ENCODE measurements at places on chromosomes 7 and 10. TPM values are rescaled to one million over a fixed set of nuclear protein-coding genes. Genes with fewer than 3 reads are reported as not detected.

- DNase-seq, result no peak
Measured at GRCh38 chr7:137165786-137166185, 177.7 kb downstream of the PTN start.

- DNase-seq, result no peak
Measured at GRCh38 chr7:43870316-43870715, 999 bp upstream of the MRPS24 start.

- DNase-seq, result no peak
Measured at GRCh38 chr10:132113206-132113605, 47.5 kb downstream of the JAKMIP3 start.

DNA sequence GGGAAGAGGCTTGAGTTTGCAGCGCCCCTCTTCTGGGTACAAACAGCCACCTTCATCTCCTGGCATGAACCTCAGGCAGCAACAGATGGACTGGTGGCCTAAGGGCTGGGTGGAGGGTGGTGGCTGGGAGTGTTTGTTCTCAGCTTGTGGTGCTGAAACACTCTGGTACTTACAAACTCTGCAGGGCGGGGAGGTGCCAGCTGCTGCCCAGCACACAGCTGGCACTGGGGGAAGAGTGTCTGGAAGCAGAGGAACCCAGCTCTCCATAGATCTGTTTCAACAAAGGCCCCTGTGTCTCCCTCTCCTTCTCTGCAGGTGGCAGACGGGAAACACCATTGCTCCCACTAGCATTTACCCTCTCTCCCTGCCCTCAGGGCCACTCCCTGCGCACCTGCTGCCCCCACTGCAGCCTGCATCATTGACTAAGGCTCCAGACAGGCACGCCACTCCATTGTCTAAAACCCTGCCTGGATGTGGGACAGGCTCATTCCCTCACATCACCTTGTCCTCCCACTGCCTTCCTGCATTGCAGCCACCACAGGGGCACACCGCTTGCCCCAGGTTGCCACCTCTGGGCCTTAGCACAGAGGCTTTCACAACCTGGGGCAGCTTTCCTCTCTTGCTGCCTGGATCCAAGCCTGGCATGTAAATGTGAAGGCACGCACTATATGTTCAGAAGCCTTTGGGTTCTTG, 6.5 kb downstream of the ARHGAP22 start:
- no peak for DNase-seq

DNA sequence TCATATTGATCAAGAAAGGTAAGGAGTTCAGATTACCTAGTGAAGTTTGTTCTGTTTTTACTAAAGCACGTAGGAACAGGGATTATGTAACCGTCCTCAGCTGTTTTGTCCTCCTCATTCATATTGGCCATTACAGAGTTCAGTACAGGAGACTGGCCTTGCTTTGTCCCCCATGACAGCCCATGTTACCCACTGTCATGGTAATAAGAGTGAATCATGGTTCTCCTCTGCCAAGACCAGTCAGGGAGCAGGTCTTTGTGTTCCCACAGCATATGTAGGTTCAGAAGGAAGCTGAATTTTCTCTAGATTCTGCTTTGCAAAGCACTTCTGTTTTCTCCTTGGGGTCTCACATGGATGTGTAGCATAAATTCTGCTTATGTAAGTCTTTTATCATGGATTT, 106.2 kb upstream of the GPR141 start:
- DNase-seq, result no peak

GRCh38 chr7:99032928-99033327, 111.0 kb downstream of the SMURF1 start:
- DNase-seq, result no peak

GRCh38 chr10:52229291-52229931, 84.7 kb upstream of the DKK1 start:
- no peak for DNase-seq

GRCh38 chr10:126135177-126135576, 238.8 kb downstream of the FANK1 start:
- DNase-seq, result no peak

VPS50 gene
- total RNA-seq, result 25.9 TPM

ZNF862 gene
- 19.5 TPM for total RNA-seq

Measured in progenitor cell of endocrine pancreas (in vitro differentiated cells).